Type B pancreatic cell (in vitro differentiated cells): ENCODE measurements at places on chromosomes 2 and 18. TPM values are rescaled to one million over a fixed set of nuclear protein-coding genes. Genes with fewer than 3 reads are reported as not detected.

GRCh38 chr2:171966235-171966634 is 33.5 kb upstream of the METAP1D start:
- no peak for DNase-seq

- DNase-seq = no peak
These were observed at the start of gene KHK for GRCh38 chr2:27086724-27087593. Gene KHK, plus strand, starts transcription at chr2:27086772. Its CDS starts 488 bp downstream, at chr2:27087260.

- DNase-seq = no peak
These were observed 718.9 kb upstream of the FANCL start for GRCh38 chr2:58959996-58960395.

- DNase-seq = no peak
These were observed 10.7 kb downstream of the DOCK10 start for GRCh38 chr2:225031599-225031998.

GRCh38 chr2:3021720-3022119 is 355.9 kb downstream of the EIPR1 start:
- no peak for DNase-seq

SIX2 gene
- total RNA-seq = 1.9 and 13.8 TPM in 2 replicates

BUB1 gene
- 14.4 and 39.8 TPM in 2 replicates for total RNA-seq

FBXO15 gene
- total RNA-seq = 2.0 and 4.7 TPM in 2 replicates

KLF7 gene
- total RNA-seq = 20.3 and 24.1 TPM in 2 replicates
